Activated T-helper 9 cell treated with anti-CD3 and anti-CD28 coated beads, Interleukin-2, amount 50 U/mL, for 16 hours (primary cell): ENCODE measurements at places on chromosomes 2 and 18.

- no peak for DNase-seq
These were observed at the start of gene SCN3A for GRCh38 chr2:165203689-165204559. SCN3A (minus strand) TSS chr2:165204050; CDS start chr2:165176394, 27,656 bp downstream.

DNA sequence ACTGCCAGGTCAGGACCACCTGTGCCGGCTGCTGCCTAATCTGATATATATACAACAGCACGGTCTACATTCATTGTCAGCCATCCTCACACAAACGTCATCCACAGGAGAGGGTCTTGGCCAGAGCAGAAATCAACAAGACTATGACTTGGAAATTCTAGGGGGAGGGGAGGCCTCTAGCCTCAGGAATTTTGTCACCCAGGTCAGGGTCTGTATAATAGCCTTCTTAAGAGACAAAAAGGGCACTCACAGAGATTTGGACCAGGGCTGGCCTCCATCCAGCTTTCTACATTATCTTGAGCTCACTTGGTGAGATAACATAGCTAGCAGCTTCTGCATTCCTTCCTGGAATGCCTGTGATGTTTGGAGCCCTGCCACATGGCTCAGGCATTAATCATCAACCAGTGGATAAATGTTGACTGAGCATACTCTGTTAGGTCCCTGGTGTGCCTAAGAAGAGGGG, 50.4 kb upstream of the CTIF start:
- no peak for DNase-seq

DNA sequence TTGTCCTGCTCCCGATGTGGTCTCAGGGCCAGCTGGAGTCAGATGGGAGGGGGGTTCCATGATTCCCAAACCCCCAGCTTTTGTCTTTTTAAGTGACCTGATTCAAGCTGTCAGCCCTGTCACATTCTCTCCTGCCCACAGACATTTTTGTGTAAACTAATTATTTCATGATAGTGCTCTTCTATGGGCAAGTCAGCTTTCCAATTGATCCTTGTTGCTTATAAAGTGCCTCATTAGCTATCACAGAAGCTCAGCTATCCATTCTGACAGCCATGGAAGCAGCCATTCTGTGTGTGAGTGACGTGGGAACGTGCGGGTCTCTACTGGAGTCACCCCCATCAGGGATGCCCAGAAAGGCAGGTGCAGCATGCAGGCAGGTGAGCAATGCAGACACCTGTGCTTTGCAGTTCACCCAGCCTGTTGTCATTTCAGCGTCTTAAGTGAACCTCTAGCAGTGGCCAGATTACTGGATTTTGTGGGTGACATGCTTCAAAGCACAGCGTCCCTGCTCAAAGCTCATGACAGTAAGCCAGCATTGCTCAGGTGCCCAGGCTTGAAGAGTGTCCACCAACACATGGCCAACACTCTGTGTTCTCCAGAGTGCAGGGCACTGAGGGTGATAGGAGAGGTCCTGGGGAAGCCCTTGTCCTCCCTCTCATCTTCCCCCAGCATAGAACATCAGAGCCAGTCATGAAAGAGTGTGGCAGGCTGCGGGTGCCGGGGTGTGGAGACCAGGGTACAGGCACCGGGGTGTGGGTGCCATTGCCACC, 162.1 kb upstream of the SH3BP4 start:
- no peak for DNase-seq

DNA sequence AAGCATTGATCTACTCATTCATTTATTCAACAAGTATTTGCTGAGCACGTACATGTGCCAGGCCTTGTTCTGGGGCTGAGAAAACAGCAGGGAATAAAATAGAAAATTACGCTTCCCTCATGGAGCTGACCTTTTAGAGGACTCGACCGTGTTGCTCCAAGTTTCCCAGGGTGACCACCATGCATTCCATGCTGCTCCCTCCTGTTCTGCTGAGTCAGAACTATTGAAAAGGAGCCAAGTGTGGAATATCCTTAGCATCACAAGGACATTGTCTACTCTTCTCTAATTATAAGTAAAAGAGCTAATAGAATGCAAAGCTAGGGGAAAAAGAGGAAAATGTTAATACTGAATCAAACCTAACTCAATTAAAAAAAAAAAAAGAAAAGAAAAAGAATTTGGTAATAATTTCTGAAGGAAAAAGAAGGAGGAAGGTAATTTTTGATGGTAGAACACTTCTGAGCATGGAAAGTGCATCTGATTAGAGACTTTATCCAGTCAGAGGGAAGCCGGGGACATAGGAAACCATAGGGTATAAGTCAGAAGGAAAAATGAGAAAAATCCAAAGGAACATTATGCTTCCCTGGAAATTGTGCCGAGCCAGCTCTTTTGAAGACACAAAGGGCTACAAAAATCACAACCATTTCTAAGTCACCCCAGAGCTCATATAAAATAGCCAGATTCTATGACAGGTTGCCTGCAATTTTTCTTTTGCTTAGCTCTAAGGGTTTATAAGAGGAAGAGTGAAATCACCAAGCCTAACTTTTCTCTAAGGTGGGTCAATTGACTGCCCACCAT, 339.4 kb downstream of the RND3 start:
- no peak for DNase-seq

DNA sequence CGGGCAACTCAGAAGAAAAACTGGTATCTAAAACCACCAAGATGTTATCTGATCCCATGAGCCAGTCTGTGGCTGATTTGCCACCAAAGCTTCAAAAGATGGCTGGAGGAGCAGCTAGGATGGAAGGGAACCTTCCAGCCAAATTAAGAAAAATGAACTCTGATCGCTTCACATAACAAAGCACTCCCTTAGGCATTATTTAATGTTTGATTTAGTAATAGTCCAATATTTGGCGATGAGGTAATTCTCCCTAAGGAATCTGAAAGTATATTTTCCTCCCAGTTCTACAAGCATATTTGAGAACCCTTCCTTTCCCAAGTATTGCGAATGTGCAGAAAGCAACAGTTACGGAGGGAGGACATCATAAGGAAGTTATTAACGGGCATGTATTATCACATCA, 156.6 kb downstream of the KCNJ3 start:
- no peak for DNase-seq
